ENCODE measurements at places on chromosomes 6 and 20.

DNA sequence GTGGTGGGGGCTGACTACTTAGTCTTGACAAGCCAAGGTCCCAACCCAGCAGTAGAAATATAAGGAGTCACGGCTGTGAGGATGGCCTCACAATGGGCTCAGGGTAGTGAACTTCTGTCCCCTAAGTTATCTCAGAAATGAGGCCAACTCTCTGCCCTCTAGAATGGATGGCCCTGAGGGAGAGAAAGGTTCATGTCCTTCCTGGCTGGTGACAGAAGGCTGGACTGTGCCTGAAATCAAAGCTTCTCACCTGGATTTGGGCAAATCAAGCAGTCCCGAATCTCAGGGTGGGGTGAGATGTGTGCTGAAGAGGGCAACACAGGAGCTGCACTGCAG lies 12.7 kb downstream of the RRP36 start:
- DNase-seq: no peak

DNA sequence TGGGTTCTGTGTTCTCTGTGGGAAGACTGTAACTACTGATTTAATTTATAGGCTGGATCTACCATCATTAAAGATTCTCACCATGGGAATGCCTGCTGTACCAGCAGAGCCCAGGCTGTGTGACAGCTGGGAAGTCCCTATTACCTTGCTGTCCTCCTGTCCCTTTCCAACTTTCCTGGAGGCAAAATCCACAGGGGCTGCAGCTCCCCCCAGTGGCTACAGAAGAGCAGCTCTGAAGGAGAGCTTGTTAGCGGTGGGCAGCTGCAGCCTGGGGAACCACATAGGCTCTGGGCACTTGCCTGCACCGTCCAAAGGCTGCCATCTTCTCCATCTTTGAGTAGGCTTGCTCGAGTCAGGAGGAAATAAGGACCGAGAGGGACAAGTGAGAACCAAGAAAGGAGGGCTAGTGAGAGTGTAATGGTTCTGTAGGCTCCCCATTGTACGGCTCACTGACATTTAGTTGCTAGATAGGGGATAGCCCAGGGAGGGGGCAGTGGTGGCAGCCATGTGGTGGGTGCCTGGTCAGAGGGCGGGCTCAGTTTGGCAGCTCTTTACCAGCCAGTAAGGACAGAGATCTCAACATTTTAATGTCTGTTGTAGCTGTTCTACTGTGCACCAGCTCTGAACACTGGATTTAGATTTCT lies 155.1 kb upstream of the MLIP start:
- DNase-seq: peak; percentile 48

DNA sequence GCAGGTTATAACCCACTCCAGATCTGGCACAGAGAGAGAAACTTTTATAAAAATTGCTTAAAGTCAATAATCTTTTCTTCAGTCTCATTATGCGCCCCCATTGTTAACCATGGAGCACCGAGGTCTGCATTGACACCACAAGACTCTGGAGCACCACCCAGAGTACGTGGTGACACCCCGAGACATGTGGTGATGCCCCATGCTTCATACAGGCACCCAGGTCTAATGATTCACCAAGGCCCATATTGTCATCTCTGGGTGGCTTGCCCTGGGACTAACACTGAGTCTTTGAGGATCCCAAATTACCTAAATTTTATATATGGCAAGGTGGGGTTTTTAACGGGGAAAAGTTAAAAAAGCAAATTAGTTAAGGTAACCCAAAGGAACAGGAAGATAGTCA lies 31.1 kb downstream of the CD109 start:
- no peak for DNase-seq

DNA sequence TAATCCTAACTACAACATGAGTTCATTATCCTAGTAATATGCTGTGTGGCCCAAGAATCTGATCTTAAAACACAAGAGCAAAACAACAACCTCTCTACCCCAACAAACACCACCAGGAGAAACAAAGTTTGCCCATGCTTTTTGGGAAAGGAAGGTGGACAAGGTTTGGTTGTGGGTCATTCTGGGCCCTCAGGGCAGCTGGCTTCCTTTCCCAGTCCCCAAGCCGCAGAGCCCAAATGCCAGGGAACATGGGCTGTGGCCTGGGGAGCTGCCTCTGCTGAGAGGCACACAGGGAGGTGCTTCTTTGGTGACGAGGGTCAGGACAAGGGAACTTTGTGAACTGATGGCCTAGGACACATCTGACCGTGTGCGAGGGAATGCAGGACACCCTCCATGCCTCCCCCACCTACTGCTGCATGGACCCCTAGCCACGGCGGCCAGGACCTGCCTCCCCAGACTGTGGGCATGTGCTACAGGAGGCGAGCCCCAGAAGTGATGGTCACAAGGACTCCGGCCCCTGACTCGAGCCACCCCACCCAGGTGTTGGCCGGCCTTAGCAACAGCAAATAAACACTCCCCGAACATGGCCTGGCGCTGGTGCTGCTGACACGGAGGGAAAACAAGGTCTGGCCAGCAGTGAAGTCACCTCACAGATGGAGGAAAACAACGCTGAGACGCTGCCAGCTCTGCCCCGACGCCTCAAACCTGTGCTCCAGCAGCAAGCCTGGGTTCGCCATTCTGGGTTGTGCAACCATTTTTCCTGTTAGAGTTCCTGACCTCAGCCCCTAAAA lies 55.6 kb downstream of the RRBP1 start:
- DNase-seq: no peak

GRCh38 chr20:50267041-50267865 lies 76.6 kb downstream of the CEBPB start:
- no peak for DNase-seq

DNA sequence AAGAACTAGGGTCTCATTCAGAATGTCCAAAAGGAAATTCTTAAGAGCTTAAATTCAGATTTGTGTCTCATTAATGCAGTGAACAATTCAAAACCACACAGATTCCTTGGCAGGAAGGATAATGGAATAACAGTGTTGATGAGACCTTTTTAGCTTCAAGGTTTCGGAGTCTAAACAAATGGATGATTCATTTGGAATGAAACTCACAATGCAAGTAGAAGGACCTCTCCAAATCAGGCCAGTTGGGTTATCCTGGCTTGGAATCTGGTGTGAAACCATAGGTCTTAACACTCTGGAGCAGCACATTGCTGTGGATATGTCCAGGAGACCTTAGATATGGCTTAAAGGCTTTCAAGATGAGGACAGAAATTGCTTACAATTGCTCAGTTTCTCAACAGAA lies 44.9 kb downstream of the KCTD20 start:
- no peak for DNase-seq

Measured in astrocyte of the spinal cord (primary cell).